ENCODE measurements at places on chromosomes 3 and 15.
A peak's percentile ranks its signal among the peaks of the same experiment; 100 is the strongest.

DNA sequence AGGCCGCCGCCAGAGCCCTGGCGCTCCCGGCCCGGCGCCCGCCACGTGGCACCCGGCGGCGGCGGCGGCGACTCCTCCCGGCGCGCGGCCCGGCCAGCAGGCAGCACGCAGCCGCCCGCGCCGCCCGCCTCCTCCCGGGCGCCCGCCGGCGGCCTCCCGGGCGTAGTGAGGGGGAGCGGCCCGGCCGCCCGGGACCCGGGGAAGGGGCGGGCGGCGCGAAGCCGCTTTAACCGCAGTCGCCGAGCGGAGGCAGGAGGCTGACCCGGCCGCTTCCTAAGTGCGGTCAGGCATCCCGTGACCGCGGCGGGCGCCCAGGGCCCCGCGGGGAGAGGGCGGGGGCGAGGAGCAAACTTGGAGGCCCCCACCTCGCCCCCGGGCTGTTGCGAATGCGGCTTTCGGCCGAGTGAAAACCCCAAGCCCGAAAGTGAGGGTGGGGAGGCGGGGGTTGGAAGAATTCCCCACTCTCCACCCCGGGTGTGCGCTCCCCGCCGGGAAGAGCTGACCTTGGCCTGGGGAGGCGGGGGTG lies 1.7 kb upstream of the HES1 start:
- DNase-seq, result no peak

DNA sequence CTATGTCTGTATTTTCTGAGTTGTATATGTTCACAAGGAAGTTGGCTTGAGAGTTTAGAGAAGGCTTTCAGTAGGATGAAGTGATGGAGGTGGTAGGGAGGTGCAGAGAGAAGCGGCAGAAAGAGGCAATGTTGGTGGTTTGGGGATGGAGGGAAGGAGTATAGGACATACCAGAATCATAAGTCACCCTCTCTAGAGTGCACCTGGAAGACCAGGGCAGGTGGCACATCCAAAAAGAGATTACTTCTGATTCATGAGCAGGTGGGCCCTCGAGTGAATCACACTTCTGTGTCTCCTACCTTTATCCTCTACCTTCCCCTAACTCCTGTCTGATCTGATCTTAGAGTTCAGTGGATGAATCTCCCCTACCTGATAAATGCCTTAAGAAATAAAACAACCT lies 41.8 kb upstream of the MRPL3 start:
- DNase-seq, result no peak

DNA sequence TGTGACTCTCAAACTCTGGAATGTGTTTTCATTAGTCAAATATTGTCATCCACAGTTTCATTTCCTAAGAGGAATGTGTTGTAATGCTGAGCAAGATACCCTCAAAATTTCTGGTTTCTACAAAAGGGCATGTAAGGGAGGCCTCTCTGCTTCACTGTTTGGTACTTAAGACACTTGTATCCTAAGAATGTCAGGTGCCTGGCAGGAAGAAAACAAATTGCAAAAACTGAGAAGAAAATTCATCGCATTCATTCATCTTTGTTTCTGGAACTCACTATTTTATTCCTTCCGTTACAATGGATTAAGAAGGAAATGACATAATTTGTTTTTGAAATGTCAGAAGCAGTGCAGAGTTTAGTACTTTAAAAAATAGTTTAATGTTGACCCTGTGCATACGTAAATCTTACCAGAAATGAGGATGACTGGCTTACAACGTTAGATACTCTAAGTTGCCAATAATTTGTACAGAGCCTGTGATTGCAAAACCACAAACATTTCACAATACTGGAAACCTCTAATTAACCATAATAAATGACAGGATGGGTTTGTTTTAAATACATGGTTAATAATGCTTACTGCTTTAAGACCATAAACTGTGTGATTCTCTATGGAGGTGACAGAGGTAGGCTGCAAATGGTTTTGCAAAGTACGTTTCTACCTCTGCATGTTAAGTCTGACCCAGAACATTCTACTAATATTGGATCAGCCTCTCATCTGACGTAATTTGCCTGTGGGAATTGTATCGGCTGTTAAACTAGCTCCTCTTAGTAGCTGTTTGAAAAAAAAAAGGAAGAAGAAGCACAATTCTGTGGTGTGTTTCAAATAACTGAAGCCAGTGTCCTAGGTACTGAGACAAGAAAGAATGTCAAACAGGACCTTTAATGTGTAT lies 477.8 kb downstream of the RBMS3 start:
- DNase-seq, result no peak

- peak; percentile 7 for DNase-seq
These were observed 33.6 kb downstream of the EAF1 start for GRCh38 chr3:15460891-15461531.

DNA sequence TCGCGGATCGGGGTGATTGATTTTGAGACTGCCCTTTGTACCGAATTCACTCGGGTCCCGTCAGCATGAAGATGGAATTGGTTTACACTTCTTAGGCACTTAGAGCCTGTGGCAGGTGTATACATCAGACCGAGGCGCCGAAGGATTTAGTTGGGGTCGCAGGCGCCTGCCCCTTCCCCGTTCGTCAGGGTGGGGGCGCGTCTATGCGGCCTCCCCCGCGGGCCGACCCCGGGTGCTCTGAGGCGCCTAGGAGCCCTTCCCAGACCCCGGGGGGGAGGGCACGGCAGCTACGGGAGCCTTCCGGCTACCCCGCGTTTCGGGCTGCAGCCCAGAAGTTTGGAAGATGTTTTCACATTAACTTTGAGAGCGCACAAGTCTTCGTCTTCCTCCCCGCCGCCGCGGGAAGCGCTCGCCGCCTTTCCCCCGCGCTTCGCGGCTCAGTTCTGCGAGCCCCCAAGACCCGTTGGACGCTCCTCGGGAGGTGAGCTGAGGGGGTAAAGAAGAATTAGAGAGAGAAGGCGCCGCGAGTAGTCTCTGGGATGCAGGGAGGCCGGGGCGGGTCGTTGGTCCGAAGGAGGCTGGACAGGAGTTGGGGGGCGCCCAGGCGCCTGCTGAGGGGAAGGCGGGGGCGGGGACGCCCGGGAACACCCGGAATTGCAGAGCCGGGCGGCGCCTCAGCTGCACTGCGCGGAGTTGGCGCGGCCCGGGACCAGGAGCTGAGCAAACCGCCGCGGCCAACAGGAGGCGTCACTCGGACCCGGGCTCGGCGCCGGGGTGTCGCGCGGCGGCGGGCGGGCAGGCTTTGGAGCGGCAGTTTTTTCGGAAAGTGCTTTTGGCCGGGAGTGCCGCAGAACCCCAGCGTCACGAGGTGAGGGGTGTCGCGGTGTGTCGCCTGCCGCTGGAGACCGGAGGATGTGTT lies 780 bp downstream of the TIPARP start:
- no peak for DNase-seq

- no peak for DNase-seq
These were observed 6.7 kb downstream of the PLIN1 start for GRCh38 chr15:89672221-89673164.

- no peak for DNase-seq
These were observed 8.7 kb downstream of the STX19 start for GRCh38 chr3:94019659-94020058.

Data from activated CD4-positive, alpha-beta T cell treated with anti-CD3 and anti-CD28 coated beads, Interleukin-2, Interleukin-4, amounts not matched to agents 100 ng/mL and 50 ng/mL, durations not matched to agents 16 hours and 8 hours (primary cell).